ENCODE measurements at places on chromosomes 7 and 10. TPM values are rescaled to one million over a fixed set of nuclear protein-coding genes. Genes with fewer than 3 reads are reported as not detected.

DNA sequence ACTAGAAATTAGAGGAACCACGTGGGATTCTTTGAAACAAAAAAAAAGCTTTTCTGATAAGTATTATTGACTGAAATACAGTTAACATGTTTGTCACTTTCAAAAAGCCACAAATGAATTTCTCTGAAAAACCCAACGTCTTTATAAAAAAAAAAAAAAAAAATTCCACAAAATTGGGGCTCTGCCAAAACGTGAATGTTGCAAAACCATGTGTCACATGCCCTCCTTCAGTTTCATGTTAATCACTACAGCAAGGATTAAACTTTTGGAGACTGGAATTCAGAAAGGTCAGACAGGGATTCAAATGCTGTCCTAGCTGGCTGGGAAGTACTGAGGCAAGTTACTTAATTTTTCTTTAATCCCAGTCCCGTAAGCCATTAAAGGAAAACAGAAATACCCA, 278.0 kb upstream of the KLF14 start:
- peak overlapping the region; percentile 52 for H3K27ac ChIP-seq
- H3K4me1 ChIP-seq = peaks cover 99% of the 10 kb centered on the region
- no peak overlapping the region for H3K4me3 ChIP-seq
- peak; percentile 72 for DNase-seq
- H3K27me3 ChIP-seq = no peaks in the 10 kb centered on the region

TRIL gene
- not detected for total RNA-seq

- peak overlapping the region; percentile 74 for H3K27ac ChIP-seq
- H3K36me3 ChIP-seq = peaks cover 29% of the 10 kb centered on the region
These were observed 32.8 kb downstream of the TSPAN14 start for GRCh38 chr10:80486785-80487420.

DNA sequence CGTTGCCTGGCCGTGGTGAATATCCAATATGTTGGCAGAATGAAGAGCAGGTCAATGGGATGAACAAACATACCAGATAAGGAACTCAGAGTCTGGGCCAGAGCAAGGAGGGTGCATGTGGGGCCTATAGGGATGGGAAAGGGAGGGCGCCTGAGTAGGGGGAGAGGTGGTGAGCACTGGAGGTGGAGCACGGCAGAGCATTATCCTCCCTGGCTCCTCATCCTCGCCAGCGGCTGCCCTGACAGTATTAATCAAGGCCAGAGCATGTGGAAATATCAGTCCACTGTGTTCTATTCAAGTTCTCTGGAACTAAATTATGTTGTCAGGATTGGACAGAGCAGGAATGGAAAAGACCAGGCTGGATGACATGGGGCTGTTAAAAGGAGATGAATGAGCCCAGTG, 254.8 kb upstream of the ZMIZ1 start:
- H3K27me3 ChIP-seq = no peaks in the 10 kb centered on the region
- no peaks in the 10 kb centered on the region for H3K36me3 ChIP-seq
- H3K4me3 ChIP-seq = no peak overlapping the region
- no peak overlapping the region for H3K27ac ChIP-seq
- DNase-seq = no peak
- no peaks in the 10 kb centered on the region for H3K4me1 ChIP-seq

TMEM176B gene
- total RNA-seq = 2.3 TPM

GRCh38 chr7:32335107-32335506, 155.1 kb downstream of the LSM5 start:
- no peaks in the 10 kb centered on the region for H3K27me3 ChIP-seq
- H3K4me1 ChIP-seq = no peaks in the 10 kb centered on the region
- no peak for DNase-seq
- H3K4me3 ChIP-seq = no peak overlapping the region
- H3K27ac ChIP-seq = no peak overlapping the region

AGR3 gene
- not detected for total RNA-seq

TEX36 gene
- not detected for total RNA-seq

DNA sequence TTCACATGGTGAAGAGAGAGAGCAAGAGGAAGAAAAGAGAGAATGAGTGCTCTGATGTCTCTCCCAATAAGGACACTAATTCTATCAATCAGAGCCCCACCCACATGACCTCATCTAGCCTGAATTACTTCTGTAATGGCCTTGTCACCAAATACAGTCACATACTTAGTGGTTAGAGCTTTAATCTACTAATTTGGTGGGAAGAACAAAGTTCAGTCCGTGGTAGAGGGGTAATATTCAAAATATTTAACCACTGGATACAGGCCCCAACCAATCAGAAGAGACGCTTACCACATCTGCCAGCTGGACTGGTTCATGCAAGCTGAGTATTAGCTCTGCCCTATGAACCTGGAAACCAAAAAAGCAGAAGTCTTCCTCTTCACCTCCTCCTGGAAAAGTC, 336.3 kb upstream of the NFE2L3 start:
- H3K27ac ChIP-seq = no peak overlapping the region
- H3K27me3 ChIP-seq = no peaks in the 10 kb centered on the region
- H3K4me3 ChIP-seq = no peak overlapping the region
- H3K36me3 ChIP-seq = no peaks in the 10 kb centered on the region
- no peak for DNase-seq

ANKRD2 gene
- total RNA-seq = not detected

DNA sequence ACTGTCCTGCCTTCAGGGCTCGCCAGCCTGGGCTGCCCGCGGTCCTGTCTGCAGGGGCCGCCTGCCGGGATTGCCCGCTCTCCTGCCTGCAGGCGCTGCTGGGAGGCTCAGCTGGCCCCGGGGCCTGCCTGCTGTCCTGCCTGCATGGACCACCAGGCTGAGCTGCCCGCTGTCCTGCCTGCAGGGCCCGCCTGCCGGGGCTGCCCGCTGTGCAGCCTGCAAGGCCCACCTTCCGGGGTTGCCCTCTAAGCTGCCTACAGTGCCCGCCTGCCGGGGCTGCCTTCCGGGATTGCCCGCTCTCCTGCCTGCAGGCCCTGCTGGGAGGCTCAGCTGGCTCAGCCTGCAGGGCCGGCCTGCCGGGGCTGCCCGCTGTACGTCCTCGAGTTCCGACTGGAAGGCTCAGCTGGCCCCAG, 164.4 kb downstream of the GLRX3 start:
- no peaks in the 10 kb centered on the region for H3K27me3 ChIP-seq
- peaks cover 6% of the 10 kb centered on the region for H3K4me1 ChIP-seq
- no peaks in the 10 kb centered on the region for H3K36me3 ChIP-seq
- no peak for DNase-seq
- H3K4me3 ChIP-seq = no peak overlapping the region

GRCh38 chr7:99448855-99449254, 10.1 kb downstream of the CPSF4 start:
- no peak for DNase-seq
- H3K36me3 ChIP-seq = peaks cover 50% of the 10 kb centered on the region
- H3K27ac ChIP-seq = no peak overlapping the region
- H3K27me3 ChIP-seq = no peaks in the 10 kb centered on the region

- no peaks in the 10 kb centered on the region for H3K27me3 ChIP-seq
- H3K27ac ChIP-seq = no peak overlapping the region
- H3K4me1 ChIP-seq = no peaks in the 10 kb centered on the region
- no peak for DNase-seq
- H3K4me3 ChIP-seq = no peak overlapping the region
These were observed 51.1 kb downstream of the CAMK1D start for GRCh38 chr10:12400266-12400931.

GRCh38 chr10:133235932-133236331, 1.7 kb upstream of the VENTX start:
- no peak overlapping the region for H3K27ac ChIP-seq
- peaks cover 24% of the 10 kb centered on the region for H3K27me3 ChIP-seq
- DNase-seq = no peak
- peaks cover 17% of the 10 kb centered on the region for H3K4me1 ChIP-seq
- H3K4me3 ChIP-seq = peak overlapping the region; percentile 24

- H3K36me3 ChIP-seq = no peaks in the 10 kb centered on the region
- no peaks in the 10 kb centered on the region for H3K4me1 ChIP-seq
- DNase-seq = no peak
- no peak overlapping the region for H3K4me3 ChIP-seq
These were observed 82.4 kb upstream of the SLC13A1 start for GRCh38 chr7:123282181-123282580.

DNA sequence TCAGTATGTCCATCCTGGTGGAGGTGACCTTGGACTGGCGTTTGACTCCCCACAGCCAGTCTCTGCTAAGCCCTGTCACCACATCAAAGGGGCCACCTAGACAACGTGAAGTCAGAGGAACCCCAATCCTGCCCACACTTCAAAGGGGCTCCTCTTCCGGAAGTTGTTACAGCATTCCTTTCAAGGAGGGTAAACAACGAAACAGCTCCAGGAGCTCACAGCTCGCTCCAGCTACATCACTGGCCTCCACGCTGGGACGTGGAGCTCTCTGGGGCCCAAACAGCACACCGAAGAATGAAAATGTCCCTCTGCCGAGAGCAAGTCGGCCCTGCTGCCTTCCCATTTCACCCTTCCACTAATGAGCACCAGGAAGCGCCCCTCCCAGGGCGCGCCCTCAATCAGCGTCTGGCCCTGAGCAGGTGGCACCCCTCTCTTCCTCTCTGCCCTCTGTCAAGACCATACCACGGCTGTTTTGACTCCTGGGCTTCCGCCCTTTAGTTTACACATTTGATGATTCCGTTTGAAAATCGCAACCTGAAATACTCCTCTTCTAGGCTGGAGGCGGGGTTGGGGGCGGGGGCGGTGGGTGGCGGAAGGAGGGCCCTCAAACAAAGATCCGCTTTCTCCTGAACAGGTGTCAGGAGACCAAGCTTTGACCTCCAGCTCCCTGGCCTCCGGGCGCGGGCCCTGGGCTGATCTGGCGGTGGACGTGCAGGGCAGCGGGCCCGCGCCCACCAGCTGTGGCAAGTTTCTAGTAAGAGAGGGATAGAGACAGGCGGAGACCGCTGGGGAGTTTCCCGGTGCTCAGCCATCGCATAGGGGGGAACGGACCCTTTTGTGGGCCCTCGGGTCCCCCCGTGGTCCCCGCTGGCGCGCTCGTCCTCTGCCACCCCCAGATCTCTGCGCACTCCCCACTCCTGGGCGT, 53.1 kb upstream of the KDM7A start:
- no peaks in the 10 kb centered on the region for H3K36me3 ChIP-seq
- H3K27me3 ChIP-seq = no peaks in the 10 kb centered on the region
- peak overlapping the region; percentile 84 for H3K27ac ChIP-seq
- peaks cover 37% of the 10 kb centered on the region for H3K4me1 ChIP-seq
- H3K4me3 ChIP-seq = peak overlapping the region; percentile 83

WNT2 gene
- not detected for total RNA-seq

- H3K4me1 ChIP-seq = peaks cover 23% of the 10 kb centered on the region
- H3K27ac ChIP-seq = no peak overlapping the region
- no peaks in the 10 kb centered on the region for H3K36me3 ChIP-seq
- no peak for DNase-seq
These were observed 99.6 kb upstream of the ZNF438 start for GRCh38 chr10:31131251-31131650.

GRCh38 chr10:112235920-112236319, 47.3 kb upstream of the TECTB start:
- no peaks in the 10 kb centered on the region for H3K4me1 ChIP-seq
- no peak overlapping the region for H3K27ac ChIP-seq
- H3K27me3 ChIP-seq = no peaks in the 10 kb centered on the region
- H3K36me3 ChIP-seq = no peaks in the 10 kb centered on the region

DNA sequence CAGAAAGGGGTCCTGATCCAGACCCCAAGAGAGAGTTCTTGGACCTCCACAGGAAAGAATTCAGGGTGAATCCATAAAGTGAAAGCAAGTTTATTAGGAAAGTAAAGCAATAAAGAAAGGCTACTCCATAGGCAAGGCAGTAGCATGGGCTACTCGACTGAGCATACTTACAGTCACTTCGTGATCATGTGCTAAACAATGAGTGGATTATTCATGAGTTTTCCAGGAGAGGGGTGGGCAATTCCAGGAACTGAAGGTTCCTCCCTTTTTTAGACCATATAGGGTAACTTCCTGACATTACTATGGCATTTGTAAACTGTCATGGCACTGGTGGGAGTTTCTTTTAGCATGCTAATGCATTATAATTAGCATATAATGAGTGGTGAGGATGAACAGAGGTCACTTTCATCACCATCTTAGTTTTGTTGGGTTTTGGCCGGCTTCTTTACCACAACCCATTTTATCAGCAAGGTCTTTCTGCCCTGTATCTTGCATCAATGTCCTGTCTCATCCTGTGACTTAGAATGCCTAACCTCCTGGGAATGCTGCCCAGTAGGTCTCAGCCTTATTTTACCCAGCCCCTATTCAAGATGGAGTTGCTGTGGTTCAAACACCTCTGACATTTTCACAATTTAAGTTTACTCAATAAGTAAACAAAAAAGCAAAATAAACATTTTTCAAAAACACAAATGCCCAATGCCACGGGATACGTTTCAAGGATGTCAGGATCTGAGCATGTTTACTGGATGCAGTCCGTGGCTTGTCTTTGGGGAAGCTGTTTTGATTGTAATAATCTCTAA, 37.0 kb downstream of the ALOX5 start:
- no peak for DNase-seq
- H3K36me3 ChIP-seq = no peaks in the 10 kb centered on the region
- no peaks in the 10 kb centered on the region for H3K4me1 ChIP-seq
- no peaks in the 10 kb centered on the region for H3K27me3 ChIP-seq
- H3K4me3 ChIP-seq = no peak overlapping the region

GRCh38 chr7:953547-954327, 743 bp downstream of the ADAP1 start:
- H3K27ac ChIP-seq = no peak overlapping the region
- DNase-seq = no peak
- H3K4me1 ChIP-seq = peaks cover 5% of the 10 kb centered on the region
- H3K27me3 ChIP-seq = no peaks in the 10 kb centered on the region

- no peak overlapping the region for H3K4me3 ChIP-seq
- no peak for DNase-seq
- no peaks in the 10 kb centered on the region for H3K36me3 ChIP-seq
- H3K27me3 ChIP-seq = no peaks in the 10 kb centered on the region
- H3K4me1 ChIP-seq = peaks cover 13% of the 10 kb centered on the region
- H3K27ac ChIP-seq = no peak overlapping the region
These were observed 3.7 kb upstream of the ZNF438 start for GRCh38 chr10:31035266-31035798.

DNA sequence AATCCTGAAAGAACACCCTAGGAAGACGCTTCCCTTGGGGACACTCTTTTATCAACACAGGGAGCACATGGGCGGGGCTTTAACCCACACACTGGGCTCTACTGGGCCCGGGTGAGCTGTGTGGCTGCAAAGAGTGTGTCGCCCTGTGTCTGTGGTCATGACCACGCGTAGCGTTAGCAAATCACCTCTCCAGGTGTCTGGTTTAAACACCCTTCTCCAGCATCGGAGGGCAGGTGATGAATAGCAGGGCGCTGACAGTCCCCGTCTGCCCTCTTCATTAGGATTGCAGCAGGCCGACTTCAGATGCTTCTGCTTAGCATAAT, 127.7 kb downstream of the ADARB2 start:
- H3K27ac ChIP-seq = no peak overlapping the region
- no peak for DNase-seq
- no peaks in the 10 kb centered on the region for H3K4me1 ChIP-seq
- no peak overlapping the region for H3K4me3 ChIP-seq
- peaks cover 5% of the 10 kb centered on the region for H3K27me3 ChIP-seq

- no peak for DNase-seq
- H3K27ac ChIP-seq = no peak overlapping the region
- no peak overlapping the region for H3K4me3 ChIP-seq
- no peaks in the 10 kb centered on the region for H3K36me3 ChIP-seq
These were observed 29.7 kb downstream of the ZFAND2A start for GRCh38 chr7:1130021-1130990.

All from CD4-positive, alpha-beta memory T cell (primary cell).